GM04503 (cell line): ENCODE measurements at places on chromosomes 3 and 15.

GRCh38 chr3:145900056-145900829, 260.7 kb downstream of the PLOD2 start:
- no peak for DNase-seq

- DNase-seq, result no peak
Observed at GRCh38 chr3:145578471-145578870, 582.5 kb downstream of the PLOD2 start.

- DNase-seq, result no peak
Observed at GRCh38 chr15:63065262-63066221, 23.0 kb downstream of the TPM1 start.

DNA sequence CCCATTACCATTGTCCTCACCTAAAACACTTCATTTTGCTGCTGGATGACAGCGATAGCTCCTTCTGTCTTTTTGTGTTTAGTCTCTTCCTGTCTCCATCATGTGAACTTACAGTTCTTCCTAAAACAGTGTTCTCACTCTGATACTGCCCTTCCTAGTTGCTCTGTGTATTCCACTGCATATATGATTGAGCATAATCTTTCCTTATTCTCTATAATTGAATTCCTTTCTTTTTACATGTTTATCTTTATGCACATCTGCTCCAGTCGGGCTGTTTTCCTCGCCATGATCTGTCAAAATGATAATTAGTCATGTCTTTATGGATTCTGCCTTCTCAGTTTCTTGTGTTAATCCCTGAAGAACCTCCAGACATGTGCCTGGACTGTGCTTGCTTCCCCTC, 405.1 kb upstream of the SEMA6D start:
- no peak for DNase-seq
